KBM-7 (cell line): ENCODE measurements at places on chromosomes 4 and X.

GRCh38 chr4:53747401-53747800 is 156.1 kb upstream of the LNX1 start:
- no peak for DNase-seq

DNA sequence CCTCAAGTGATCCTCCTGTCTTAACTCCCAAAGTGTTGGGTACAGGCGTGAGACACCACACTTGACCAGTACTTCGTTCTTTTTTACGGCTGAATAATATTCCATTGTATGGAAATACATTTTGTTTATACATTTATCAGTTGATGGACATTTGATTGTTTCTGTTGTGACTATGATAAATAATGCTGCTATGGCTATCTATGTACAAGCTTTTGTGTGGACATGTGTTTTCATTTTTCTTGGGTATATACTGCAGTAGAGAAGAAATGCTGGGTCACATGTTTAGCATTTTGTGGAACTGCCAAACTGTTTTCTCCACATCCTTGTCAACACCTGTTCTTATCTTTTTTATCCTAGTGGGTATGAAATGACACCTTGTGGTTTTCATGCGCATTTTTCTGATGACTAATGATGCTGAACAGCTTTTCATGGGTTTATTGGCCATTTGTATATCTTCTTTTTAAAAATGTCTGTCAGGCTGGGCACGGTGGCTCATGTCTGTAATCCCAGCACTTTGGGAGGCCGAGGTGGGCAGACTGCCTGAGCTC is 37.3 kb downstream of the SAT1 start:
- no peak for DNase-seq

- DNase-seq: no peak
Observed at GRCh38 chrX:101417190-101417589, 9.2 kb downstream of the HNRNPH2 start.

GRCh38 chrX:132461886-132462285 is 27.0 kb downstream of the MBNL3 start:
- no peak for DNase-seq
